CD4-positive, alpha-beta T cell treated with Interleukin-15 for 4 hours (primary cell): ENCODE measurements at places on chromosomes 12 and 14.

GRCh38 chr14:103960457-103961055 lies 18.2 kb upstream of the RD3L start:
- no peak for DNase-seq

DNA sequence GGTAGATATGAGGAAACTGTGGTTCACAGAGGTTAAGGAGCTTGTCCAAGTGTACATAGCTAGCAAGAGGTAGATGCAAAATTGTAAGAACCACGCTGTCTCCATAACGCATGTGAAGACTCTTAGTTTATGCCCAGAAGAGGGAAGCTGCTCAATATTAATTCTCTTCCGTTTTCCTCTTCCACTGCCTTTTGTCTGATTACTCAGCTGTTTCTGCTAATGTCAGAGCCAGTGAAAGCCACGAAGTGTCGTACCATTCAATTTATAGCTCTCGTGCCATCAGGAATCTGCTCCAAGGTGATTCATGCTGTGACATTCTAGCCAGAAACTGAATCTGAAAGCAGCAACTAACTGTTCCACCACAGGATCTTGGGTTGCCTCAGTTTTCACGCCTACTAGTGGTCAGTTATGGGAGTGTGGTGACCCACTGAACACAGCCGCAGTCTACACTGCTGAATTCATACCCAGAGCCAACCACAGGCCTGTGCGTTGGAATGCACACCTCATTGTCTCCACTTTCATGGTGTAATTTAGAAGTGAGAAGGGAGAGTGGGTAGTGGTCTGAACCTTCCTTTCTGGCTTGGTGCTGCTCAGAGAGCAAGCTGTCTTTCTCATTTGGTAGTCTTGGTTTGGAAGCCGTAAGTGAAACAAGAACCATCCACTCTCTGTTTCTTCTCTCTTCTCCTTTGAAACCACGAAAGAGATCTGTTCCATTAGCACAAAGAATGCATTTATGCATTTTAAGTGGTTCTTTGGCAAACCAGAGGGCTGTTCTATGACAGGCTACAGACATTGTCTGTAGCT lies 74.2 kb upstream of the NAP1L1 start:
- peak; percentile 70 for DNase-seq

- DNase-seq = no peak
Observed at GRCh38 chr12:92393504-92393903, 247.9 kb upstream of the BTG1 start.

DNA sequence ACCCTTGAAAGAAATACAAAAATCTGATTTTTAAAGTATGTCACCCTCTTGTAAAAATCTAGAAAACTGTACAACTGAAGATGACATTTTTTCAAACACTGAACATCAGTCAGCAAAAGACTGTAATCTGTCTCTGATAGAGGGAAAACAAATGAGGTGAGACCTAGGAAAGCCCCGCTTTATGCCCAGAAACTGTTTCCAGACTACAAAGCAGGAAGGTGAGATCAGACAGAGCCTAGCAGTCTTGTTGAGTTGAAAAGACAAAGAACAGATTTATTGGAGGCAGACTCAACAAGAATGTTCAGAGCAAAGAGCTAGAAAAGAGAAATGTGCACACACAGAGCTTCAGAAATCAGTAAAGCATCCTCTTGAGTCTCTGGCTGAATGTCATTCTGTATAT lies 873.6 kb downstream of the LRFN5 start:
- no peak for DNase-seq

DNA sequence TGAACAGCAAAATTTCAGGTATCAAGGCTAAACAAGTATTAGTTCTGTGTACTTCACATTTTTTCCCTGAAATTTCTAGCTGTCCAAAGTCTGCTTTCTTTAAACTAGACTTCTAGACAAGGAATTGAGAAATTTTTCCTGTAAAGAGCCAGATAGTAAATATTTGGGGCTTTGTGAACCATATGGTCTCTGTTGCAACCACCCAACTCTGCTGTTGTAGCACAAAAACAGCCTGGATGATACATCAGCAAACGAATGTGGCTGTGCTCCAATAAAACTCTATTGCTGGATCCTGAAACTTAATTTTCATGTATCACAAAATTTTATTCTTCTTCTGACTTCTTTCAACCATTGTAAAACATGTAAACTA lies 96.0 kb upstream of the SLC38A4 start:
- DNase-seq = no peak

DNA sequence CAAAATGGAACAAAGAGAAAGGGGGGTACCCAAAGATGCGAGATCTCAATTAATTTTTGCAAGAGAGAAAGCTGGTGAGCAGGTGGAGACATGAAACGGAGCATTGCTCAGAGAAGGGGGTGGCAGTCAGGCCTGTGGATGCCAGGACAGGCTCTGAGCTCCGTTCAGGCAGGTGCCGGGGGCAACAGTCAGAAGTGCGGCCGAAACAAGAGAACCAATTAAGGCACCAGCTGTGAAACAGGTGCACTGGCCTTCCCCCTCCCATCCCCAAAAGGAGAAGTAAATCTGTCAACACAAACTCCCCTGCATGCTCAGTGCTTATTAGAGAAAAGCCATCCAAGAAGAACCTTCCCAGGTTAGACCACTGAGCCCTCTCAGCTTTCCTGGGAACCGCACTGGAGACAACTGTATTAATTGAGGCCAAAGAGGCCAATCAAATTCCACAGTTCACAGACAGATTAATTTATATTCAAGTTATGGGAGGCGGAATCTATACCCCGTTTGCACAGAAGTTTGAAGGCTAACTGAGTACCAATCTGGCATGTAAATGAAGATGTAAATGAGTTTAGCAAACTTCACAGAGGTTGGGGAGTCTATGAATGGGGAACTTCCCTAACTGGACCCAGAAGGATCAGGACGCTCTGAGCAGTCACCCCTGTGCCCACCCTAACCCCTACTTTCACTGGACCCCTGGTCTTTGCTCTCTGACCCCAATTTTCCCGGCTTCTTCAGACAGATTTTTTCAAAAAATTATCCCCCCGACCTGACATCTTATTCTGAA lies 20.9 kb downstream of the OAS2 start:
- DNase-seq = no peak

GRCh38 chr12:92039046-92039445 lies 106.6 kb downstream of the BTG1 start:
- no peak for DNase-seq

DNA sequence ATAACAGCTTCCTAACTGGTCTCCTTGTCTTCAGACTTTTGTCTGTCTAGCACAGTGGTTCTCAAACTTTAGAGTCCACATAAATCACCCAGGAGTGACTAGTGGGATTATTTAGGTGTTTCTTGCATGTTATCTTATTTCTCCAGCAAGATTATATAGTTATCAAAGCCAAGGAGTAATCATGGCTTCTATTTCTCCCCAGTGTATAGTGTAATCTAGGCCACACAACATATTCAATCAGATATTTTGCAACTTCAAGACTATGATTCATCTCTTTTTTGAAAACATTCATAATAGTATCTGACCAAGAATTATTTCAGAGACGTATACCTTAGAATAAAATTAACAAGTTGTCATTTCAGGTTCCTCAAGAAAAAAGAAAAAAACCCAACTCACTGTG lies 131.9 kb downstream of the CEP83 start:
- no peak for DNase-seq

DNA sequence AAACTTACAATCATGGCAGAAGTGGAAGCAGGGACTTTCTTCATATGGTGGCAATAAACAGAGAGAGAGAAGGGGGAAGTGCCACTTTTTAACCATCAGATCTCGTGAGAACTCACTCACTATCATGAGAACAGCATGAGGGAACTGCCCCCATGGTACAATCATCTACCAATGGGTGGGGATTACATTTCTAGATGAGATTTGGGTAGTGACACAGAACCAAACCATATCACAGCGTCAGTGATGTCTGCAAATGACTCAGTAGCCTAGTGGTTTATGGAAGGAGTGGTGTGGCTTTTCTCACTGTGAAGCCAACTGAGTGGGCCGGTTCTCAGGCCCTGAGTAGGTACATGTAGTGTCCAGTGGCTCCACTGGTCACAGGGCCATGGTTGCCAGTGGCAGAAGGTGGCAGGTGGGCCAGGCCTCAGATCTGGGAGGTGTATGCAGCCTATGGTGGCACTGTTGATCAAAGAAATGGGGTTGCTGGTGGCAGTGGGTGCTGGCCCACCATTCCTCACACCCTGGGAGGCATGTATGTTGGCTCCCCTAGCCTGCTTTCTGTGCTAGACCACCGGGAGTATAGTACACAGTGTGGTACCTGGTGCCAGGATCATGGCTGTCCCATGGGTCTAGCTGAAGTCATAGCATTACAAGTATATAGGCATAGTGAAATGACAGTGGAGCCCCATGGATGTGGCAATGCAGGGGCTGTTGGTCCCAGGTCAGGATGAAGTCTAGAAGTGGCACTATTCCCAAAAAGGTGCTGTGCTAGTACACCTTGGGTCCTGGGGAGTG lies 191.9 kb downstream of the NUBPL start:
- no peak for DNase-seq

DNA sequence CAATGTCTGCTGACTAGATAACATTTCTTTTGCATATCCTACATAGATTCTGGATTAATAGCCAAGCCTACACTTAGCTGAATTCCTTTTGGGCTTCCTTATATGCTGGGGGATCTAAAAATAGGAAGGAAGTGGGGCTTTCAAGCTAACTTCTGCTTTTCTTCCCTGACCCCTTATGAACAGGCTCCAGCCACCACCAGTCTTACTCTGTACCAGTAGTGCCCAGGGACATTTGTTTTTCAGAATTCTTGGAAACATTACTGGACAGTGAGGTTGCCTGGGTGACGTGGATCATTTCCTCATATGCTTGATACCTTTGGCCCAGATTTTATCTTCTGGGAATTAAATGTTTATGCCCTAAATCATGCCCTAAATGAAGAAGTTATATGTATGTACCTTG lies 55.9 kb upstream of the SRRM4 start:
- no peak for DNase-seq

- no peak for DNase-seq
Observed at GRCh38 chr12:8779281-8779680, 43.1 kb upstream of the A2ML1 start.

DNA sequence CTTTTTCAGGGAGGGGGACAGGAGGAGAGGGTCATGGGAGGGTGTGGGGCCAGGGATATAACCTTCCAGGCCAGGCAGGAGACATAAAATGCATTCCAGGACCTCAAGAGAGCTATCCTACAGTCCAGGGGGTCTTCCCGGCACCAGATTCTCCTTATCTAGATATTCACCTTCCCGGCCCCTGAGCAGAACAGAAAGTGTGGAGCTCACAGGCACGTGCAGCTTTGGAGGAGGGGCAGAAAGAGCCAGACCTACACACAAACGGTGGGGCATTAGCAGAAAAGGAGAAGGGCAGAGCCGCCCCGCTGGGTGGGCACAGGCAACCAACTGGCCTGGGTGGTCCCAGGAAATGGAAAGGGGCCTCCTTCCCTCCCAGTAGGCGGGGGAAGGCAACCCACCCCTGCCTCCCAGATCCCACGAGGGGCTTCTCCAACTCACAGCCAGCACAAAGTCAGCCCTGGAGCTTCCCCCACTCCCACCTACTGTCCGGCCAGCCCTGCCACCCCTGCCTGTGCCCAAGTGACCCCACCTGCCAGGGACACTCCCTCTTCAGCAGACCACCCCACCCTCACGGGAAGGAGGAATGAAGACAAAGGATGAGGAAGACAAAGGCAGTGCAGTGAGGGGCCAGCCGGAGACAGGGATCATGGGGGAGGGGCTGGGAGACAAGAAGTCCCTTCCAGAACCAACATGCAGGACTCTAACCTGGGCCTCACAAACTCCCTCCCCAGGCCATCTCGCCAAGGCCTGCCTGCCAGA lies 33.3 kb downstream of the CCDC85C start:
- no peak for DNase-seq

- no peak for DNase-seq
Observed at GRCh38 chr12:10084733-10085132, 14.1 kb downstream of the CLEC1A start.

DNA sequence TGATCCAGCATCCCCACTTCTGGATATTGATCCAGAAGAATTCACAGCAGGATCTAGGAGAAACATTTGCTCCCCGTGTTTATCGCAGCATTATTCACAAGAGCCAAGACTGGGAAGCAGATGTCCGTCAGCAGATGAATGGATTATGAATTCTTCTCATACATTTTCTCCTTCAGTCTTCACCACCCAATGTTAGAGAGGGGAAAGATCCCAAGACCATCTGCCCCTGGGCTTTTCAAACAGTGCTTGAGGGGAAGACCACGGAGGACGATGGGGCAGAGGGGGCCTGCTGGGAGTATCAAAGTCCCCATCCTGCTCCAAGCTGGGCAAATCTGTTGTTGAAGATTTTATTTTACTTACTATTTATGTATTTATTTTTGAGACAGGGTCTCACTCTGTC lies 41.1 kb downstream of the SERPINA3 start:
- no peak for DNase-seq

DNA sequence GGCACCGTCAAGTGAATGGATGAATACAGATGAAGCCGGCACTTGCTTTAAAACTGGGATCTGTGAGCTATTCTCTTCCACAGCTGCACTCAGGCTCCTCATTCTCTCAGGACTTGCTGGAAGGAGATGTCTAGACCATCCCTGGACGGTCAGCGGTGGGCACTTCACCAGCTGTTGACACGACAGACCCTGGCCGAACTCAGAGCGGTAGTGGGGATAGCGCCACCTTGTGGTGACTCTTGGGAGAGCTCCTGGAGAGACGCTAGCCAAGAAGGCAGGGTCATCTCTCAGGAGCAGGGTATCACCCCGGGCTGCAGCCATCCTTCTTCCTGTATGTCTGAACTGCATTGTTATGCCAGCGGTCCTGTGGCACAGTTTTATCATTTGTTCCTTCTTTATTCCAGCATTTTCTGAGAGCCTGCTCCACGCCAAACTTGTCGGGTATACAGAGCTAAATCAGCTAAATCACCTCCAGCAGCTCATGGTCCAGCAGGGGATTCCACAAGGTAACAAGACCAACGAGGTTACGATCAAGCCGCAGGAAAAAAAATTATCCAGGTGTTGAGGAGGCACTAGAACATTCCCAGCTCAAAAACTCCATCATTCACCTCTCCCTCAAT lies 10.0 kb downstream of the WNT1 start:
- DNase-seq = peak; percentile 72

DNA sequence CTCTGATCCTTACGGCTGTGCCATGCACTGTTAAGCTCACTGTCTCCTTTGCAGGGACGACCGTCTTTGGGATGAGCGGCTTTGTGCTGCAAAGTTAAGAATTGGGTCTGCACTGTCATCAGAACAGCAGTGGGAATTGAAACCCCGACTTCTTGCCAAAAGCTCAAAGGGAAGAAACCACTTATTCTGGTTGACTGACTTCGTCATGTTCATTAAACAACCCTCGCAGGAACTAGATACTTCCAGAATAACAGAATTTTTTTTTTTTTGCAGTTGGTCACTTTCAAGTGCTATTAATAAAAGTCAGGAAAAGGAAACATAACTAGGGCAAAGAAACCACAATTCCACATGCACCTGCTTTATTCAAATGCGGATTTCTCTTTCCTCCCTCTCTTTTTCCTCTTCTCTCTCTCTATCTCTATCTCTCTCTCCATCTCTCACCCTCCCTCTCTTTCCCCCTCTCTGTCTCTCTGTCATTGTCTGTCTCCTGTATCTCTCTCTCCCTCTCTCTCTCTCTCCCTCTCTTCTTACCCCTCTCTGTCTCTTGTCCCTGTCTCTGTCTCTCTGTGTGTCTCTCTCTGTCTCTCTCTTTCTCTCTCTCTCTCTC lies 12.3 kb upstream of the GLT1D1 start:
- no peak for DNase-seq

GRCh38 chr12:92300777-92301176 lies 155.1 kb upstream of the BTG1 start:
- no peak for DNase-seq
